ENCODE measurements at places on chromosomes 1 and 21.
A peak's percentile ranks its signal among the peaks of the same experiment; 100 is the strongest.

DNA sequence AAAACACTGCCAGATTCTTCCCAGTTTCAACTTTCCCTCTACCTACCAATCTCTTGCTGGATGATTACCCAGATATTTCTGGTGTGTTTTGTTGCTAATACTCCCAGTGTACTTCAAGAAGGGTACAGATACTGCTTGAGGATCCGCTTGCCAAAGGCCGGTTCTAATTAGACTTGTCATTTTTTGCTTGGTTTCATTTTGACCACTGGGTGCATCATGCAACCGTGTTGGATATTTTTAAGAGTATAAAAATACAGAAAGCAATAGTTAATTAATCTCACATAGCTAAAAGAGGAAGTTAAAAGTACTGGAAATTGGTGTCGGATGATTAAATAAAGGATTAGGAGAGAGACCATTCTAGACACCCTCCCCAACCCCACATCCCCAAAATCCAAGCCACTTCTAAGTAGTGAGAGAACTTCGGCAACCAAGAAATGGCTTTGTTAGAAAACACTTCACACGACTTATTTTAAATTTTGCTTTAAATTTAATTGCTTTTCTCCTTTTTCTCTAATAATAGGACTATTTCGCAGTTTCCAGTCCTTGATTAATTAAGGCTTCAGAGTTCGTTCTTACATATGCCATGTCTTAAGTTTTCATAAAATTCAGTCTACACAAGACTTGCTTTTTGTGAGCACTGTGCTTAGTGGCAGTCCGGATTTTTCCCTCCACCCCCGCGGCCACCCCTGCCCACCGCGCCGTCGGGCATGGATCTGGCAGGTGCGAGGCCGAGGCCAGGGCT, 2.5 kb upstream of the CDKN2C start:
- DNase-seq = peak; percentile 55

DNA sequence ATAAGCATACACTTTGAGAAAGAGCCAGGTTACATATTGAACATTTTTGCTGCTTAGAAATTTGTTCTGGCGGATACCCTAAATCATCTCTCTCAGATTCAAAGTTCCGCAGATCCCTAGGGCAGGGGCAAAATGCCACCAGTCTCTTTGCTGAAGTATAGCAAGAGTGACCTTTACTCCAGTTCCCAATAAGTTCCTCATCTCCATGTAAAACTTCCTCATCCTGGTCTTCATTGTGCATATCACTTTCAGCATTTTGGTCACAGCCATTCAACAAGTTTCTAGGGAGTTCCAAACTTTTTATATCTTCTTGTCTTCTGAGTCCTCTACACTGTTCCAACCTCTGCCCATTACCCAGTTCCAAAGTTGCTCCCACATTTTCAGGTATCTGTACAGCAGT, 23.3 kb upstream of the LYPD8 start:
- DNase-seq = no peak

- DNase-seq = no peak
Observed at GRCh38 chr1:85849660-85850059, 141.4 kb upstream of the ZNHIT6 start.

DNA sequence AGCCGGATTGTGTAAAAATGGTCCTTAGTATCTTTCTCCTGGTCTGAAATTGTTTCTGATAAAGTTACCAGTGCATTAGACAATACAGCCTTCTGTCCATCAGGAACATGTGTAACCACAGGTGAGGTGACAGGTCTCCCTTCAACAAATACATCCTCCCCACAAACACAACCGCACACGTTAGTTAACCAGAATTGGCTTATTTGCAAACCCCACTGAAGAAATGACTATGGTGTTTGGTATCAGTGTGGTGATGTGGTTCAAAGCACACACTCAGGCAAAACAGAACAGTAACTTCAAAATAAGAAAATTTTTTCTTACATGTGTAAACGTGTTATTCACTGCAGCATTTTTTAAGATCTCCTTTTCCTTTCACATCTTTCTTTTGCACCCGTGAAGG, 517.2 kb upstream of the NR5A2 start:
- no peak for DNase-seq

- DNase-seq = no peak
Observed at GRCh38 chr1:32275424-32275823, 16.5 kb upstream of the HDAC1 start.

DNA sequence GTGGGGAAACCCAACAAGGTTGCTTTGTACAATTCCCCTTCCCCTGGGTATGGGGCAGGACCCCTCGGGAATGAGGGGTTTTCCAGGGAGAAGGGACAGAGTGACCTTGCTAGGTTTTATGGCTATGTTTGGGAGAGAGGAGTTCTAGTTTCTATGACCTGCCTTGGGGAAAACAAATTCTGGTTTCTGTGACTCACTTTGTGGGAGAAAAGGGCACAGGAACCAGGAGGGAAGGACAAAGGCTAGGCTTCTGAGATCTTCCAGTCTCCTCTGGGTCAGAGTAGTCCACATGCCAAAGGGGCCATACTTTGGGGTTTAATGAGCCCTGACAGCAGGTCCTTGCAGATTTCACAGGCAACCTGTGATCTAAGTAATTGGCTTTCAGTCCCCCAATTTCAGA, 5.5 kb upstream of the PTGER3 start:
- no peak for DNase-seq

DNA sequence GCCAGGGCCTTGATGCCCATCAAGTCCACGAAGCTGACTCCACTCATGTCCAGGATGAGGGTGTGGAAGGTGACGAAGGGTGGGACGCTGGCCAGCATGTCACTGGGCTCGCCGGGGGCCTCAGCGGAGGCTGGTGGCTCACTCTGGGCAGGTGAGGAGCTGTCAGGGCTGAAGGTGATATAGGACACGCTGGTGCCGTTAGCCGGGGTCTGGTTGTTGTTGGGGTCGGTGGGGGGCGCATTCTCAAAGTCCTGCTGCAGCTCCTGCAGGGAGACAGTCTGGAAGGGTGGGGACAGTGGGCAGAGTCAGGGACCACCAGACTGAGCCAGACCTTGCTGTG, 21.7 kb downstream of the SLC26A9 start:
- no peak for DNase-seq

GRCh38 chr1:212979340-212980122, 29.2 kb downstream of the VASH2 start:
- no peak for DNase-seq

DNA sequence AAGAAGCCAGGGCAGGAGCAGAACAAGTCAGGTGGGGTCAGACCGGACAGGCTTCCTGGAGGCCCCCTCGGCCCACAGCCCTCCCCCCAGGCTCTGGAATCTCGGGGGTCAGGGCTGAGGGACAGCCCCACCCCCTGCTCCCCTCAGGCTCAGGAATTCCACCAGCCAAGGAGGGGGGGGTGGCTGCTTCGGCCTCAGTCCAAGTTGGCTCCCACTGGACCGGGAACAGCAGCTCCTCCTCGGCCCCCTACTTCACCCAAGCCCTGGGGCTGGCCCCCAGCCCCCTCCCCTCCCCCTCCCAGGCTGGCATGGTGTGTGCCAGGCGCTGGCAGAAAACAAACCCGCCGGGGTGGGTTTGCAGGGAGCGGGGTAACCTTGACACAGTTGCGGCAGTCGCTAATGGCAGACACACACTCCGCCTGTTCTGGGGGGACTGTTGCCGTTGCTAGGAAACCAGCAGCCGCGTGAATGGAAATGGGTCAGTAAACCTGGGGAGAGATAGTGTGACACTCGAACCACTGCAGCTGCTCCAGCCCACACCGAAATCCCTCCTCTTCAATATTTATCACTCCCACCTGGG, 32.4 kb downstream of the AHDC1 start:
- DNase-seq = no peak
